NCI-H510A treated with DMSO at 0.1 percent for 48 hours (cell line): ENCODE measurements at places on chromosomes 2 and 18.

DNA sequence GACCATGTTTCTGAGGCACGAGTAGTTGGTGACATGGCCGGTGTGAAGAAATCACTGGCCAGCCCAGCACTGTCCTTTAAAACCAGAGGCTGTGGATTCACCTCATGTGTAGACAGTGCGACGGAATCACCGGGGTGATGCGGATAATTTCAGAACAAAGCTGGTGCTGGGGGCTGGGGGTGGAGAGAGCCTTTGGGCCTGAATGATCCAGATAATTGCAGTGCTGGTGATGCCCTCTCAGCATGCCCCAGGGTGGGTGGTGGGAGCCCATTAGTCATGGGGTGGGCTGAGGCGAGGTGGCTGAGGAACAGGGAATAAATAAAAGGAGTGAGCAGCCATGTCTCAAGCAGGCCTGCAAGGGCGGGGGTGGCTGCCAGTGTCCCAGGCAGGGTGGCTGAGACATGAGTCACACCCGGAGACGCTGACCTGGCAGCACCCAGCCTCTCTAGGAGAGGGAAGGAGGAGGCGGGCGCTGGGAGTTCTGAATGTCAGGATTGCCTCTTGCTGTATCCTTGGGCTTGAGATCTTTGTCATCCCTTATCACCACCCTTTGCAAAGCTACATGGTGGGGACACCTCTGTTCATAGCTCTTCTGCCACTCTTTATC, 151.1 kb upstream of the MSH6 start:
- DNase-seq = no peak

DNA sequence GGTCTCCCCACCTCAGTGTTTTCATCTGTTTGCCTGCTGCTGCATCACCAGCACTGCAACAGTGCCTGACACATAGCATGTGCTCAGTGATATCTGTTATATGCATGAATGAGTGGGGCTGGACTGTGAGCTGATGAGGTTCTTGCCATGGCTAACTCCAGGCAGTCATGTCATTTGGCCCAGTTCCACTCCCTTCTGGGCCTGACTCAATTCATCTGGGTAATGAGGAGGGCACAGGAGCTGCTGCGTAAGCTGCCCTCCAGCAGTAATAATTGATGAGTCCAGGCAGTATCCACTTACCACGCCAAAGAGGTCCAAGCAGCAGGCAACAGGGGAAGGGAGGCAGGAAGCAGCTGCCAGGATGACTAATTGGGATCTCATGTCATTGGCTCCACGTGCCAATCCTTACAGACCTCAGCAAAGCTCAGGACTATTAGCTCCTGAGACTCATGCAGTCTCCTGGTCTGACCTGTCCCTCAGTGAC, 34.1 kb upstream of the MAT2A start:
- peak; percentile 61 for DNase-seq

DNA sequence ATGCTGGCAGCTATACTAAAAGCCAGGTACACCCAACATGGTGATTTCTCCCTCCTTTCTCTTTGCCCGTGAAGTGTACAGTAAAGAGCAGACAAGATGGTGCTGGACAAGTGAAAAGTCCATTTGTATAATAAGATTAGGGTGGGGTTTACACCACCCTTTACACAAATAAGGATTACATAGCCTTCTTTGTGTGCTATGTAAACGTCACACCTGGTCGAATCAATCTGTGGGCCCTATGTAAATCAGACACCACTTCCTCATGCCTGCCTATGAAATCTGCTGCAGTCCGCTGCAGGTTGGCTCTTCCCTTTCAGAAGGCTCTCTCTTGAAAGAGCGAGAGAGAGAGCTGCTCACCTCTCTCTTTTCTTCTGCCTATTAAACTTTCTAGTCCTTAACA, 1054.3 kb upstream of the SLC39A10 start:
- no peak for DNase-seq

DNA sequence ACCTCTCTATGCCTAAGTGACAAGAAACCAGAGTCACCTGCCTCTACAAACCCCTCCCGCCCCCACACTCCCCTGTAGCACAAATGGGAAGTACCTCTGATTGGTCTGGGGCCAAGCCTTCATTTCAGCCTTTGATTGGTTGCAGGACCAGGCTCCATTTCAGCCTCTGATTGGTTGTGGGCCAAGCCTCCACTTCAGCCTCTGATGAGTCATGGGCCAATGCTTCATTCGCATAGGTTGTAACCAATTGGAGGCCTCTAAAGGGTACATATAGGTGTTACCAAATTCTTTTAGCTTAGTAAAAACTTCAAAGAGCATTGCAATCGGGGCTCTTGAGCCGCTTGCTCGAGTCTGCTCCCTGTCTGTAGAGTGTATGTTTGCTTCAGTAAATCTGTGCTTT, 25.0 kb downstream of the CCDC102B start:
- no peak for DNase-seq

GRCh38 chr18:75779450-75779849, 351.9 kb upstream of the SMIM21 start:
- DNase-seq = no peak

- DNase-seq = no peak
Measured at GRCh38 chr2:33111002-33111446, 164.3 kb downstream of the LTBP1 start.

DNA sequence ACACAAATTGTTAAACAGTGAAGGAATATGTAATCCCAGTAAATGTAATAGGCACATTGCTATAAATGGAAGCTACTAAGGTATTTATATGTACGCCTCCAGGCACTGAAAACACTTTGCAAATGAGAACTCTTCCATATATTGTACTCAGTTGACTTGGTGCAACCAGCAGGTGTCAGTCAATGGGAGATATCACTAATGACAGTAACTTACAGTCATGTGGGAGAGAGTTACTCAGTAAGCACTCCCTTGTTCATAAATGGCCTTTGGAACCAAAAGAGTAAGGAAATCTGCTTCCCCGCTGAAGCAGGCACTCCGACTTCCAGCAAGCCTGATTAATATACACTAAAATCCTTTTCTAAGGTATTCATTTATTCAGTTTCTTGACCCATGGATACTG, 5.9 kb downstream of the MDH1 start:
- no peak for DNase-seq

DNA sequence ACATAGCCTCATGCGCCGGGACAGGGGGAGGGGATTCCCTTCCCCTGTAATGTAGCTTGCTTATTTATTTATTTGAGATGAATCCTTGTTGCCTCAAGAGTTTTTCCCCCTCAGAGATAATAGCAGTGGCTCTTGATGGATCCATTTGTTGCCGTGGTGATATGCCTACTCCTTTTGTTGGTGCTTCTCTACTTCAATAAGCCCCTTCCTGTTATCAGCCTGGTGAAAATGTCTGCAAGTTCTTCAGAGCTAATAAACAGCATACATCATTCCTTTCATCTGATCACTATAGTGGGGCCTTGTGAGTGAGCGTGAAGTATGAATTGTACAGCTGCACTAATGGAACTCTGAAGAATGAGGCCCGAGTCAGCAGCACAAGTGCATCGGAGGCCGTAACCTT, 19.4 kb downstream of the FZD5 start:
- DNase-seq = peak; percentile 73
